GM23248 (cell line): ENCODE measurements at places on chromosomes 3 and 15.

DNA sequence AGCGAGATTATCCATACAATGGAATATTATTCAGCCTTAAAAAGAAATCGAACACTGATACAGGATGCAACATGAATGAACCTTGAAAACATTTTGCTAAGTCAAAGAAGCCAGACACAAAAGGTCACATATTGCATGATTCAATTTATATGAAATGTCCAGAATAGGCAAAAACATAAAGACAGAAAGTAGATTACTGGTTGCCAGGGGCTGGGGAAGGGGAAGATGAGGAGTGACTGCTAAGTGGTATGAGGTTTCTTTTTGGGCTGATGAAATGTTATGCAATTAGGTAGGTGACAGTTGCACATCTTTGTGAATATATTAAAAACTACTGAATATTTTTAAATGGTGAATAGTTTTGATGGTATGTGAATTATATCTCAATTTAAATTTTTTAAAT, 38.3 kb downstream of the LRRFIP2 start:
- H3K27me3 ChIP-seq: no peaks in the 10 kb centered on the region
- no peak for DNase-seq
- H3K27ac ChIP-seq: peak overlapping the region; percentile 15
- no peak overlapping the region for H3K4me3 ChIP-seq
- peaks cover 45% of the 10 kb centered on the region for H3K4me1 ChIP-seq

GRCh38 chr15:67740405-67740804, 84.9 kb upstream of the SKOR1 start:
- H3K27me3 ChIP-seq: no peaks in the 10 kb centered on the region
- H3K27ac ChIP-seq: no peak overlapping the region
- peaks cover 5% of the 10 kb centered on the region for H3K4me1 ChIP-seq
- no peaks in the 10 kb centered on the region for H3K36me3 ChIP-seq
- DNase-seq: no peak

DNA sequence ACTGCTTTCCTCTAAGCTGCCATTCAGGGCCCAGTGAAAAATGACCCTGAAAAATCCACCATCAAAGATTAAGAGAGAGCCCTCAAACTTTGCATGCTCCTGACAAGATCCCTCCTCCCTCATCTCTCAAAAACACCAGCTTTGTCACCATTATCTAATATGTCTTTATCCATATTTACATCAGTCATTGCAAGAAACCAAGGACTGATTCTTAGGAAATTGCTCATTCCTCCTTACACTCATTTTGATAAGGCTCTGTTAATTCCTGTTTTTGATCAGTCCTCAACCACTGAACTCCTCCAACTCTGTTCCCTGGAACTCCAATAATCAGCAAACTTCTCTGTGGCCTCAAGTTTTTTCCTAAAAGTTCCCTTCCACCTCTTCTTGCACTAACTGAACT, 51.8 kb downstream of the CD200 start:
- no peak overlapping the region for H3K4me3 ChIP-seq
- no peak overlapping the region for H3K27ac ChIP-seq
- no peaks in the 10 kb centered on the region for H3K36me3 ChIP-seq
- H3K27me3 ChIP-seq: no peaks in the 10 kb centered on the region

DNA sequence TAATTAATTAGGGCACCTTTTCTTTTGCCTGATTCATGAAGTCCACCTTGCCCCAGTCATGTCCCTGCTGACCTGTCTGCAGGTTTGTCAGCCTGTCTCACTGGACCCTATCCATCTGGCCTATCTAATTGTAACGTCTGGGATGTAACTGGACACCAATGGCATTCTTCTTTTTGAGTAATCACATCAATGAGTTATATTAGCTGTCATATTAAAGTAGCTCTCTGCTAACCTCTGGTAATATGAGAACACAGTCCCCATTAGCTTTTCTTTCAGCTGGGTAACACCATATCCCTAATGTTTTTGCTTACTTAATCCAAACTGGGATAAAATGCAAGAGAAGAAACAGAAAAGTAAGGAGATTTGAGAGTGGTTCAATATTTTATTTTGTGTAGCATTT, 166.2 kb upstream of the VEPH1 start:
- no peak overlapping the region for H3K27ac ChIP-seq
- H3K27me3 ChIP-seq: no peaks in the 10 kb centered on the region
- DNase-seq: no peak
- H3K4me1 ChIP-seq: peaks cover 4% of the 10 kb centered on the region; the same call in 1 of the 2 replicates
- no peak overlapping the region for H3K4me3 ChIP-seq

GRCh38 chr3:142240708-142241107, 15.3 kb upstream of the GK5 start:
- H3K36me3 ChIP-seq: no peaks in the 10 kb centered on the region
- H3K4me3 ChIP-seq: no peak overlapping the region
- DNase-seq: no peak

GRCh38 chr3:143070977-143071551, 48.5 kb upstream of the CHST2 start:
- peak overlapping the region; percentile 32; the same call in 1 of the 2 replicates for H3K4me3 ChIP-seq
- H3K36me3 ChIP-seq: no peaks in the 10 kb centered on the region
- H3K27ac ChIP-seq: peak overlapping the region; percentile 88
- no peaks in the 10 kb centered on the region for H3K27me3 ChIP-seq
- peak; percentile 93 for DNase-seq

DNA sequence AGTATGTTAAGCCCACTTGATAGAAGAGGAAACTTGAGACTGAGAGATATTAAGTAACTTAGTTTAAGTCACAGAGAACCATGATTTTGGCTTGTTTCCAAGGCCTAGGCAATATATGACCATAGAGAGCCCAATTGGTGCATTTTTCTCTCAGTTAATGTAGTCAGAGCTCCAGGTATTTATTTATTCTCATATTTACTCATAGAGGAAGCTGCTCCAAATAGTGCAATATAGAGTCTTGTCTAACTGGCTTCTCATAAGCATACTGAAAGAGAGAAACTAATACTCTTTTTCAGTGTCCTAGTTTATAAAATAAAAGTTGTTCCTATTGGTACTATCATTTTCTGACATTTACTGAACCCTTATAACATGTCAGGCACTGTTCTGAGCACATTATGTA, 15.2 kb downstream of the TRNT1 start:
- no peak overlapping the region for H3K4me3 ChIP-seq
- no peak for DNase-seq
- H3K36me3 ChIP-seq: peaks cover 89% of the 10 kb centered on the region
- no peaks in the 10 kb centered on the region for H3K4me1 ChIP-seq
- H3K27ac ChIP-seq: no peak overlapping the region

DNA sequence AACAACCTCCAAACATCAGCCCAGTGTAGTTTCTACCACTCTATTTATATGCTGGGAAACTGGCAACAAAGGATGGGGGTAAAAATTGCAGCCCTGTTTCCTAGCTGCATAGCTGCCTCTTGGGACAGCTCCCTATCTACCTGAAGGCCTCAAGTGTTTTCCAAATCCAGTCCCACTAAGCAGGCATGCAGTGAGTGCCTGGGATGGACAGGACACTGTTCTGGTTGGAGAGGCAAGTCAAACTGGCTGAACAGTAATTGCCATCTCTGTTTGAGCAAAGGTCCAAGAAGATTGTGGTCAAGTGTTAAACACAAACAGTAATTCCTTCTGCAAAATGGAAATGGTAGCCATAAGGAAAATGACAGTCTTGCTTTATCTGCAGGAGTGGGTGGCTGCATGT, 125.4 kb downstream of the FMN1 start:
- H3K4me1 ChIP-seq: peaks cover 31% of the 10 kb centered on the region
- no peak overlapping the region for H3K4me3 ChIP-seq
- no peak overlapping the region for H3K27ac ChIP-seq
- H3K27me3 ChIP-seq: peaks cover 11% of the 10 kb centered on the region; the same call in 1 of the 2 replicates

DNA sequence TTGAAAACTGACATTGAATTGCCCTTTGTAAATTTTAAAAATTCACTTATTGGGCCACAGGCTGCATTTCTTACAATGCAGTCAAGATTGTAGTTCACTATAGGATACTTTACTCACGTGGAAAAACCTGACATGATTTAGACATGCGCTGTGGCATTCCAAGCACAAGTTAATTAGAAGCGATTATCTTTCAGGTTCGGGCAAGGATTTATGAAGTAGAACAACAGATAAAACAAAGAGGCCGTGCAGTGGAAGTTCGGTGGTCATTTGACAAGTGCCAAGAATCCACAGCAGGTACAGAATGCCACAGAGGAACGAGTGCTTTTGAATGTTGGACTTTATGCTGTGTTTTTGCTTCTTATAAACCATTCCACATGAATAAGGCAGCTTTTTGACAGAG, 37.8 kb downstream of the GPR171 start:
- DNase-seq: no peak
- H3K27me3 ChIP-seq: no peaks in the 10 kb centered on the region
- no peak overlapping the region for H3K27ac ChIP-seq
- no peaks in the 10 kb centered on the region for H3K36me3 ChIP-seq

DNA sequence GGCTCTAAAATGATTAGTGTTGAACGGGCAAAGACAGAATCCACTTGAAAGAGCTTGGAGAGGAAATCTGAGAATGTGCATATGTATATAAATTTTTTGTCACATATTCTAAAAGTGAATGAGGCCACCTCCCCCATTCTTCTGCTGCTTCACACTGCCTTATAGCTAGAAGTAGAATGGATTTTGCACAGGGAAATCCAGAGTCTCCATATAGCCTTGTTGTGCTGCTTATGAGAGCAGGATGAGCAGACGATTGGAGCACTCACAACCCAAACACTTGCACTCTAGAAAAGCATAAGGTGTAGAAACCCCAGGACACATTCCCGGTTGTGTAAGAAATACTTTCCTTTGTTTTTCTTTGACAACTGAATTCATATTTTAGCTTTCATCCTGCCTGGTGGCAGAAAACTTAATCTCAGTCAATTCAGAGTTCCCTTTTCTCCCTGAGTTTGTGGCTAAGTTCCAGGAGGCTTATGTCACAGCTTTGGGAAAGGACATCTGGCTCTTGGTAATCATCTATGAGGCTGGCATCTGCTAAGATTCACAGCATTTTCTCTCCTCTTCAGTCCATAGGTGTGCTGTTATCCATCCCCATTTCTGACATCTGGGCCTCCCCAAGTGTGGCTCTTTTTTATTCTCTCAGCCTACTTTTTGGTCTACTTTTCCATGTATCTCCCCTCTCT, 188.4 kb upstream of the PFN2 start:
- DNase-seq: peak; percentile 65
- H3K4me3 ChIP-seq: no peak overlapping the region
- no peak overlapping the region for H3K27ac ChIP-seq
- H3K36me3 ChIP-seq: no peaks in the 10 kb centered on the region

DNA sequence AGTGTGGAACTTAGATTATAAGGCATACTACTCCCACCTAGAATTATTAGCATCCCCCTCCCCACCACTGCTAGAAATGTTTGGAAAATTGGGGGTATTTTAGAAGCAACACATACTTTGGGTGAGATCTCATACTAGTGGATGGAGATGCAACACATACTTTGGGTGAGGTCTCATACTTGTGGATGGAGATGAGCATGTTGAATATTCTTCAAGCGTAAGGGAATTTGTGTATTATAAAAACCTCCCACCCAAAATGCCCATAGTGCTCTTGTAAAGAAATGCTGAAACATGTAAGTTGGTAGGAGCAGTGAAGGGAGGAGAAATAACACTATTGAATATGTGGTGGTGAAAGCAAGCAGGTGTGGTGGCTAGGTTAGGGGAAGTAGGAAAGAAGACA, 124.0 kb upstream of the EPHA3 start:
- peaks cover 13% of the 10 kb centered on the region for H3K4me1 ChIP-seq
- H3K4me3 ChIP-seq: no peak overlapping the region
- no peak for DNase-seq
- H3K36me3 ChIP-seq: no peaks in the 10 kb centered on the region

- H3K27ac ChIP-seq: no peak overlapping the region
- H3K27me3 ChIP-seq: no peaks in the 10 kb centered on the region
- peak; percentile 38 for DNase-seq
- no peaks in the 10 kb centered on the region for H3K36me3 ChIP-seq
Measured at GRCh38 chr3:166283840-166284239, 446.6 kb upstream of the BCHE start.

- peak; percentile 32 for DNase-seq
- H3K27me3 ChIP-seq: peaks cover 16% of the 10 kb centered on the region
- H3K4me3 ChIP-seq: no peak overlapping the region
- H3K36me3 ChIP-seq: no peaks in the 10 kb centered on the region
Measured at GRCh38 chr15:34682674-34683073, 72.1 kb downstream of the GJD2 start.

- no peaks in the 10 kb centered on the region for H3K36me3 ChIP-seq
- no peak for DNase-seq
- no peak overlapping the region for H3K27ac ChIP-seq
- H3K4me3 ChIP-seq: no peak overlapping the region
- H3K27me3 ChIP-seq: no peaks in the 10 kb centered on the region
Measured at GRCh38 chr3:128585189-128585588, 65.4 kb downstream of the RPN1 start.

DNA sequence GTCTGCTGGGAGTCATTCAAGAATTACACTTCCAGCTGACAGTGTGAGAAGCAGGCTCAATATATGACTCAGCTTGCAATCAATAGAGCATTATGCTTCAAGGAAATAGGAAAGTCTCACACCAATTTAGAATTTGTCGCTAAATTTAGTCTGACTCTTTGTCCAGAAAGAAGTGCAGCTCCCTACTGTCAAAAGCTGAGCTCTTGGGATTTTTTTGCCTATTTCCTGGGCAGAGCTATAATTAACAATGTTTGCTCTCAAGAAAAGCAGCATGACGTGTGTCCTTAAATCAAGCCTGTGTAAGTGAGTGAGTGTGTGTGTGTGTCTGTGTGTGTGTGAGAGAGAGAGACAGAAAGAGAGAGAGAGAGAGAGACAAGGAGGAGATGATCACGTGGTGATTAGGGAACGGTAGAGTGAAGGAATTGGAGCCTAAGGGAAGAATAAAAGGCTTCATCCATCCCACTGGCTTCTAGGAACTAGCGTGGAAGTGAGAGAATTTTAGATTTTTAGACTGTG, 16.4 kb upstream of the SLC35G2 start:
- no peaks in the 10 kb centered on the region for H3K36me3 ChIP-seq
- peak; percentile 48 for DNase-seq
- H3K4me1 ChIP-seq: peaks cover 11% of the 10 kb centered on the region
- no peak overlapping the region for H3K27ac ChIP-seq
- H3K4me3 ChIP-seq: peak overlapping the region; percentile 18

- no peaks in the 10 kb centered on the region for H3K36me3 ChIP-seq
- no peaks in the 10 kb centered on the region for H3K4me1 ChIP-seq
- no peak overlapping the region for H3K27ac ChIP-seq
- H3K27me3 ChIP-seq: no peaks in the 10 kb centered on the region
- H3K4me3 ChIP-seq: no peak overlapping the region
- no peak for DNase-seq
Measured at GRCh38 chr3:196194542-196194915, 16.7 kb downstream of the ZDHHC19 start.
